Dermis blood vessel endothelial cell (primary cell): ENCODE measurements at places on chromosomes 16 and 17. TPM values are rescaled to one million over a fixed set of nuclear protein-coding genes. Genes with fewer than 3 reads are reported as not detected.

GRCh38 chr17:42456223-42457106 is 2.2 kb upstream of the ATP6V0A1 start:
- DNase-seq, result peak; percentile 72

DNA sequence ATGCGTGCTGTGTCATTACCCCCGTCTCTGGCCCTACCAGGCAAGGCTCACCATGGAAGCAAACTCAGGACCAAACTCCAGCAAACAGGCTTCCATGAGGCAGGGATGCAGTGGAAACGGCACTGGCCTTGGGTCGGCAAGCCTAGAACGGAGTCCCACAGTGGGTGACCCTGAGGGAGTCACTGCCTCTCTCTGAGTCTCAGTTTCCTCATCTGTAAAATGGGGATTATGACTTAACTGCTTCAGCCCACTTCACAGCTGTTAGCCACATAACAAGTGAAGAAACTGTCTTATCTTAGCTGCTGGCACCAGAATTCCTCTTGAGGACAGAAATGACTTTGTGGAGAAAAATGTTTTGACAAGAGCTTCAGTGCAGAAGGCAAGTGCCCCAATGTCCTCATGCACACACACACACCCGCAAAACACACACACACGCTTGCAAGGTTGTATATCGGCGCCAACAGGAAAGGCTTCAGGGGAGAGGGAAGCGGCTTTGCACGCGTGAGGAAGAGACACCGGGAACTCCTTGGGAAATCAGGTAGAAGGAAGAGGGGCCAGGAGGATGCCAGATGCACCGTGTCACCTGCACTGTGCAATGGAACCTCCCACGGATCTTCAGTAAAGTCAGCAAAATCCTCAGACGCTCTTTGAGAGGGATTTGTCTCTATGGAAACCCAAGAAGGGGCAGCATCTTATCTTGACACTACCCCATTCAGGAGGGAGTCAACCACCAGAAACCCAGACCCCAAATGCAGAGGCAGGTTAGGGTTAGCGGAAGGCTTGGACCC is 53.7 kb downstream of the GSG1L start:
- DNase-seq, result no peak

GRCh38 chr17:48503747-48504146 is 27.1 kb downstream of the HOXB1 start:
- DNase-seq, result no peak

- DNase-seq, result no peak
Measured at GRCh38 chr17:71434716-71435115, 686.1 kb upstream of the SOX9 start.

- DNase-seq, result peak; percentile 89
Measured at GRCh38 chr17:45218895-45219661, 2.6 kb upstream of the FMNL1 start.

- no peak for DNase-seq
Measured at GRCh38 chr16:11824362-11824761, 27.0 kb downstream of the RSL1D1 start.

GRCh38 chr17:13986855-13987254 is 82.4 kb upstream of the COX10 start:
- no peak for DNase-seq

The SLFN11 gene
- total RNA-seq, result 83.3 and 103 TPM in 2 replicates

The CEP295NL gene
- total RNA-seq, result 1.5 and 5.1 TPM in 2 replicates
